Right renal pelvis (tissue), 4 donors: ENCODE measurements at places on chromosomes 12 and 14.

- no peak for DNase-seq
Observed at GRCh38 chr12:92493816-92494215, 209.0 kb upstream of the PLEKHG7 start.

GRCh38 chr14:77485901-77486678, 12.5 kb downstream of the ISM2 start:
- no peak for DNase-seq

GRCh38 chr14:100078997-100079725, 13.9 kb downstream of the EVL start:
- no peak for DNase-seq

- no peak for DNase-seq
Observed at GRCh38 chr12:28017126-28017872, 44.8 kb upstream of the PTHLH start.

DNA sequence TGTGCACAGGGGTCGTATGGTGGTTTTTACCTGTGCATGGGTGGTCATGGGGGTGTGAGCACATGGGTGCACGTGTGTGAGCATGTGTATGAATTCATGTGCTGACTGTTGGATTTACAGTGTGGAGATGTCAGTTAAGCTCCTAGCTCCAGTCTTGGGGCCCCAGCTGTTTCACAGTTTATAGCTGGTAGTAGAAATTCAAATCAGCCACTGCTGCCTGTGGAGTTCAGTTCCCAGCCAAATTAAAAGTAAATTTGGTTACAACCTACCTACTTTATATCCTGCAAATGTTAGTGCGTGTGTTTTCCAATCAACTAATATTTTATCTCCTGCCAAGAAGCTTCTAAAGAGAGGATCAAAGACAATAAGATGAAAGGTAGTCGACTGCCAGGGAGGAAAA, 56.0 kb upstream of the HSPB8 start:
- no peak for DNase-seq

DNA sequence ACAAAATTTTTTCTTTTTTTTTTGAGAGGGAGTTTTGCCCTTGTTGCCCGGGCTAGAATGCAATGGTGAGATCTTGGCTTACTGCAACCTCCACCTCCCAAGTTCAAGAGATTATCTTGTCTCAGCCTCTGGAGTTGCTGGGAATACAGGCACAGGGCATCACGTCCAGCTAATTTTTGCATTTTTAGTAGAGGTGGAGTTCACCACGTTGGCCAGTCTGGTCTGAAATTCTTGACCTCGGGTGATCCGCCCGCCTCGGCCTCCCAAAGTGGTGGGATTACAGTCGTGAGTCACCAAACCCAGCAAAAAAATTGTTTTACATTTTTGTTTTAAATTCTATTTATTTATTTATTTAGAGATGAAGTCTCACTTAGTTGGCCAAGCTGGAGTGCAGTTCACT, 4.7 kb upstream of the SLC2A14 start:
- DNase-seq, result no peak
